ENCODE measurements at places on chromosomes 3 and 15.

- no peak for DNase-seq
These were observed 274.1 kb downstream of the OTOL1 start for GRCh38 chr3:161770484-161771386.

GRCh38 chr3:105033081-105033480 is 333.6 kb upstream of the ALCAM start:
- DNase-seq: no peak

GRCh38 chr3:30286007-30286669 is 320.3 kb upstream of the TGFBR2 start:
- no peak for DNase-seq

- no peak for DNase-seq
These were observed 81.7 kb downstream of the CD47 start for GRCh38 chr3:108008931-108009639.

- DNase-seq: peak; percentile 21
These were observed 28.4 kb upstream of the SHC4 start for GRCh38 chr15:48992096-48992495.

- DNase-seq: no peak
These were observed 113.5 kb downstream of the RAB11A start for GRCh38 chr15:65982627-65983322.

DNA sequence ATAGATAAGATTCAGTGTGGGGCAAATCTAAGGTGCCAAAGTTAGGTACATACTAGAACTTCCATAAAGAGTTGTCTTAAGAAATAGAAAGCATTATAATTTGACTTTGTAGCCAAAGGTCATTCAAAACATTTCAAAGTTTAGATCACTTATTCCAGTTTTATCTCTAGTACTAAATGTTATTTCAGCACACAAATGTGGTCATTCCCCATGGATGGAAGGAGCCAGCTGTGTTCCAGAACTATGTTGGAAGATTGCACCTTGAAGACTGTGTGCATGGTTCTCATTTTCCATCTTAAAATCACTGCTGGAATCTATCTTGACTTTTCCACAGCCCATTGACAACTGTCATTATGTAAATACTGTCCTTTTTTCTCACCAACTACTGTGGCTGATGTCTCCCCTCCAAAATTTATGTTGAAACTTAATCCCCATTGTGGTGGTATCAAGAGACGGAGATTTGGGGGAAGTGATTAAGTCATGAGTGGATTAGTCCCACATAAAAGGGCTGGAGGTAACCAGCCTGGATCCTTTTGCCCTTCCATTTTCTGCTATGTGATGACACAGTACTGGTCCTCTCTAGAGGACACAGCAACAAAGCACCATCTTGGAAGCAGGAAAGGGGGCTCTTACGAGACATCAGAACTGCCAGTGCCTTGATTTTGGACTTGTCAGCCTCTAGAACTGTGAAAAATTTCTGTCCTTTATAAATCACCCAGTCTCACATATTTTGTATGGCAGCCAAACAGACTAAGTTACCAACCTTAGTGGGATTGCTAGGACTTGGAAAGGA is 24.0 kb downstream of the TGFBR2 start:
- no peak for DNase-seq

- no peak for DNase-seq
These were observed 424.5 kb downstream of the SOX2 start for GRCh38 chr3:182136008-182136910.

DNA sequence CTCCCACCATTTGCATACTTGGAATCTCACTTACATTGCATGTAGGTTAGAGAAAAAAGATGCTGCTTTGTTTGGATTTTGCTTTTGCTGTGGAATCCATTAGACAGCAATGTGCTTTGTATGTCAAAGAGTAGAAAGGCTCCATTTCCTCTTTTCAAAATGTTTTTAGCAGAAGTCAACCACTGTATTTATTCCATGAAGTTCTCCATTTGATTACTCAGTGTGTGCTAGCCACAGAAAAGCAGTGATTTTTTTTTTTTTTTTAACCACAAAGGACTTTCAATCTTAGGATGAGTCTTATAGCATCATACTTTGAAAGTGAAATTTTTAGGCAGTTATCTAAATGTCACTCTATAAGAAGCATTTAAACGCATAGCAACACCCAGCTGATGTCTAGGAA is 285.0 kb upstream of the ADAMTS9 start:
- no peak for DNase-seq

- DNase-seq: no peak
These were observed 229.7 kb upstream of the TLE3 start for GRCh38 chr15:70327328-70327855.

- no peak for DNase-seq
These were observed 31.0 kb downstream of the GRIP2 start for GRCh38 chr3:14508966-14509795.

DNA sequence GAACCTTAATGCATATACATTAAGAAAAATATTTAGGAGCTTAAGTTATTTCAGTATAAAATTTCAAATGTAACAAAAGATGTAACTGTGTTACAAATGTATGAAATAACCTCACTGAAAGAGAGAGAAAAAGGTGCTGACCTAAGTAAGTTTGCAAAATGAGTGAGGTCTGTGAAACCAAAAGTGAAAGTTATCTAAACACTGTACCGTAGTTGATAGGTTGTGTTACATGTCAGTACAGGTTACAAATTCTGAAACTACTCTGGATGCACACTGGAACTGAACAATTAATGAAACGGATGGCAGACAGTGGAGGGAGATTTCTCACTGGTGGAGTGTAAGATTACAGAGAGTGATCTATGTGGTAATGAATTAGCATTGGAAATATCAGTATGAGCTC is 420.7 kb downstream of the ZNF385D start:
- no peak for DNase-seq

GRCh38 chr15:71687902-71688508 is 122.3 kb upstream of the NR2E3 start:
- DNase-seq: no peak

DNA sequence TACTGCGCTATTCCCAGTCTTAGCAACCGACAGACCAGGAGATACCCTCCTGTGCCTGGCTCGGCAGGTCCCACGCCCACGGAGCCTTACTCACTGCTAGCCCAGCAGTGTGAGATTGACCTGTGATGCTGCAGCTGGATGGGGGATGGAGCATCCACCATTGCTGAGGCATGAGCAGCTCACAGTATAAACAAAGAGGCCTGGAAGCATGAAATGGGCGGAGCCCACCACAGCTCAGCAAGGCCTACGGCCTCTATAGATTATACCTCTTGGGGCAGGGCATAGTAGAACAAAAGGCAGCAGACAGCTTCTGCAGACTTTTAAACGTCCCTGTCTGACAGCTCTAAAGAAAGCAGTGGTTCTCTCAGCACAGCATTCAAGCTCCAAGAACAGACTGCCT is 160.3 kb downstream of the ANXA2 start:
- no peak for DNase-seq

GRCh38 chr15:35061161-35061824 is 23.8 kb downstream of the NANOGP8 start:
- no peak for DNase-seq

DNA sequence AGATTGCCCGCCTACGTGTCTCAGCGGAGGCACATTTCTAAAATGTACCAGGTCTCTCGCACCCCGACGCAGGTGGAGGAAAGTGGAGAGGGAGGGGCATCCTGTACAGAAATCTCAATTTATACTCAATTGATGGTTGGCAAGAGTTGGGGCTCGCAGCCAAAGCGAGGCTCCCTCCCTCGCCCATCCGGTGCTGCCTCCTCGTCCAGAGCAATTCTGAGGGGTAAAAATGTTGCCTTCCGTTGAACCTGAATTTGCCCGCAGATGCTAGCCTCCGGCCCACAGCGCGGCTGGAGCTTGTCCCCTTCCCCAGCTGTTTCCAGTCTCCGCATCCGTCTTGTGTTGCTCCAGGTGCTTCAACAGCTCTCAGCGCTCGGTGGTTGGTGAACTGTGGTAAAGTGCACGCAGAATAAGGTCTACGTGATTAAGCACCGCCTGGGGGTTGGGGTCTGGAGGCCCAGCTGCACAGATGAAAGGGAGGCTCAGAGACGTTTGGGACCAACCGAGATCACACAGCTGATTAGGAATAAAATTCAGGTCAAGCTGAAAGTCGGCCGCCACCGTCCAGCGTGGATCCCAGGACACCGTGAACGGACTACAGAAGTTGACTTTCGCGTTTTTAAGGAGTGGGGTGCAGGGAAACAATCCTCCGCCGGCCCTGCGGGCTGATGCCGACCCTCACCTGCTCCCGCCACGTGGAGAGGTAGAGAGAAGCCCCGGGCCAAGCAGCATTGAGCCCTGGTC is 846 bp upstream of the POLG start:
- DNase-seq: no peak

- DNase-seq: no peak
These were observed 14.7 kb upstream of the HDC start for GRCh38 chr15:50280271-50280670.

DNA sequence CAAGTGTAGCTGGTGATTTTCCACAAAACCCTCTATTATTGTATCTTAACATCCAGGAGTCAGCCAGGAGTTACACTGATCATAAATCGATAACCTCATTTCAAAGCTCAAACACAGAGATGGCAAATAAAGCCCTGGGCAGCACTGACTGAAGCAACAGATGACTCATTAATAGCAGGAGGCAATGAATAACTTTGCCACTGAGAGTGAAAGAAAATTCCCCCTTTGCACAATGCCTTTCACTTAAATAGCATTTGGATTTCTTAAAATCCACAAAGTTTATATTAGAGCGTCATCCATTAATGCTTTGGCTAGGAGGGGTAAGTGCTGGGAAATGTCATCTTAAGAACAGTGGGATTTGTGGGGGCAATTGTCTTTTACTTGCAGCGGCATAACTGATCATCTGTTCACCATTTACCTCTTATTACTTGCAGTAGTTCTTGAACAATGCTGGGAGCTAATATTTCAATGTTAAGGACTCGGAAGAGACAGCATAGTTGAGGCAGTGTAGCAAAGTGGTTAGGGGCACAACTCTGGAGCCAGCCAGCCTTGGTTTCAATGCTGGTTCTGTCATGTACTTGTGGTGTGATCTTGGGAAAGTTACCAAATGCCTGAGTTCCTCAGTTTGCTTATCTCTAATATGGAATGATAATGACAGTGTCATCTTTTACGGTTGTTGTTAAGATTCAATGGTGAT is 630.4 kb upstream of the TBL1XR1 start:
- DNase-seq: no peak

DNA sequence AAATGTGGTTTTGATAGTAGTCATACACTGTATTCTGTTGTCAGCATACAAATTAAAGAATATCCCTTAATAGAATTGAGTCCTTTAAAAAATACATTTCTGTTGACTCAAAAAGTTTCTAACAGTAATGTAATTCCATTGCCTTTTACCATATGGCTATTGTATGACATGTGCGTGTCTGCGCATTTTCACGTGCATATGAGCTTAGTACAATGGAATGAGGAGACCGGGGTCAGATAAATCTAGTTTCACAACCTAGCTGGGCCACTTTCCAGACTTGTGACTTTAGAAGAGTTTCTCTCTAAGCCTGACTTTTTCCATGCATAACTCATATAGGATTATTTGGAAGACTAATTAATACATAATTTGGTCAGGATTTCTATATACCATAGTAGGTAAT is 38.7 kb downstream of the ZBTB38 start:
- DNase-seq: no peak

DNA sequence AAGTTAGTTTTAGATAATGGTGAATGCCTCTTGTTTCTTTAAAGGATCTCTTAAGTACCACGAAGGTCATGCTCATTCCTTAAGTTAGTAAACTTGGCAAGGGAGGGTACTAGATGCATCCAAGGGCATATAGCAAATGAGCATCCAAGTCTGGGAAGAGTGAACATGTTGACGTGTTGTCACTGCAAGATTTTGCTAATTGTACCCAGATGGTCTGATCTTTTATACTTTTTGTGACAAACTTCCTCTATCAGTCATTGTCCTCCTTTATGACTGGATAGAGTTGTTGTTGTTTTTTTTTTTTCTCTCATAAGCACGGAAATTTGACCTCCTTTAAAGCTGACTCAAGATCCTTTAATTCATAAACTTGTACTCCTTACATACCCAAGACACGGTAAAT is 121.3 kb downstream of the CHST2 start:
- no peak for DNase-seq

- DNase-seq: no peak
These were observed 148.1 kb downstream of the ABHD5 start for GRCh38 chr3:43838877-43839276.

DNA sequence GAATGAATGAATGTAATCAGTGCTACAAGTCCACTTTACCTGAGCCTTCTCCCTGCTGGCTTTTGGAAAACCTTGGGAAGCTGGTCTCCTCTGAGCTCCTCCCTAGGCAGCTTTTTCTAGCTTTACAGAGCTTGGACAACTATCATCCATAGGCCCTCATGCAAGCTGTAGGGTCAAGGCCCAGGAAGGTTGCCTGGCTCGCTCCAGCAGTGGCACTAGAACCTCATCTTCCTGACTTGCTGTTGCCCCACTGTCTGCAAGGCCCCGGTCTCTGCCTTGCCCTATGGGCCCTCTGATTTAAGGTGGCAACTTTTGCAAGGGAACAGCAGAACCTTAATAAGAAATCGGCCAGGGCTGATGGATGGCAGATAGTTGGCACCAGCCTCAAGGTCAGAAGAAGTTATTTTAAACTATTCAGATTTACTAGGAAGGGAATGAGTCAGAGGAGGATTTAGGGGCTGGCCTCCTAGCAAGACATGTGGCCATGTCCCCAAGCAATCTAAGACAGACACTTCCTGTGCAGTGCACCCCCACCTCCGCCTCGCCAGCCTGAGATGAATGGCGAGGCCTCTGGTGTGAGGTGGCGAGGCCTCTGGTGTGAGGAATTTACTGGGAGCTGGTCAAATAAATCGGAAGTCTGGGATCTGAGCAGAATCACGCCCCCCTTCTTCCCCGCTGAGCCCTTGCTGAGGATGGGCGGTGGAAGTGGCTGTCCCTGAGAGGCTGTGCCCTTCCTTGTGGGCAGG is 180.8 kb downstream of the MEGF11 start:
- DNase-seq: no peak

DNA sequence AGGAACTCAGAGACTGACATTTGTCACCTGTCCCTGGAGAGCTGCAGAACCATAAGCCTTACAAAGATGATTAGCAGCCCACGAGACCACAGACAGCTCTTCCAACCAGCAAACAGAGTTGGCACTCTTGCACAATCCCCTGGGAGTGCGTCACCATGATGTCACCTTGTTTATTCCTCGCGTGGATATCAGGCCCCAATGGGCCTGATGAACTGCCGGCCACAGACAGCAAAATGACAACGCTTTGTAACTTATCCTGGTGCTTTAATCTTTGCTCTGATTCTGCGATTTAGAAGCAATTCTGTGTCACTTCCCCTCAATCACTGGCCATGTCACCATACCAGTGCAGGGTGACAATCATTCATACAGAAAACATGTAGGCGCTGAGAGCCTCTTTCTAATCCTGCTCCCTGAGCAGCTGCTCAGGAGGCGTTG is 89.2 kb downstream of the TAMM41 start:
- no peak for DNase-seq

GRCh38 chr15:65134538-65134937 is 930 bp upstream of the PDCD7 start:
- no peak for DNase-seq

Data from putamen (tissue), 1 donor.